ENCODE measurements at places on chromosomes 1 and 21.

DNA sequence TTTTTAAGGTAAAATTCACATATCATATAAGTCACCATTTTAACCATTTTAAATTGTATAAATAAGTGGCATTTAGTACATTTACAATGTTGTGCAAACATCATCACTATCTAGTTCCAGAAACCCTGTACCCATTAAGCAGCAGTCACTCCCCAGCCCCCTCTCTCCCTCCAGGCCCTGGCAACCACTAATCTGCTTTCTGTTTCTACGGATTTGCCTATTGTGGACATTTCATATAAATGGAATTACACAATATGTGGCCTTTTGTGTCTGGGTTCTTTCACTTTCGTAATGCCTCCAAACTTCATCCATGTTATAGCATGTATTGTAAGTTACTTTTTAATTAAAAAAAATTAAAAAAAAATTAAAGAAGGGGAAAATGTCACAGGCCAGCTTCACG, 58.0 kb upstream of the RAB3GAP2 start:
- no peak for DNase-seq

- no peak for DNase-seq
Observed at GRCh38 chr1:81032374-81032773, 768.4 kb upstream of the ADGRL2 start.

DNA sequence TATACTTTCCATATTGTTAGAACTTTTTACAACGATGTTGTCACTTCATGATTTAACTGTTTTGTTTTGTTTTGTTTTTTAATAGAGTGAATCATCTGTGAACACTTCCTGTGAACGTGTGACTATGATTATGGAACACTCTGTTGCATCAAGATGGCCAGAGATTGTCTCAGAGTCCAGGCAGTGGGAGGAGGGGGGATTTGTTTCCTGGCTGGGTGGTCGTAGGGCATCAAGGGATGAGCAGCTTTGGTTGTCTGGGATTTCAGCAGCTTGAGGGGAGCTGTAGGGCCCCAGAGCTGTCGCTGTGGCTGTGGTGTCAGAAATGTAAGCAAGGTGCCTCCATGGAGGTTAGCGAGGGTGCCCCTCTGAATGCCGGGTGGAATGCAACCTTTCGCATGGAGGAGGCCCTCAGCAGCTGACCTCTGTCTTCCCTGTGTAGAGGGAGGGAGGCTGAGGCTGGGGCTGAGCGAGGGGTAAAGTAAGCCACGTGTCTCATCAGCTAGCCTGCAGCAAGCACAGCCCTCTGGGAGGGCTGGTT, 21.4 kb downstream of the NEK2 start:
- DNase-seq = no peak

- peak; percentile 38 for DNase-seq
Observed at GRCh38 chr1:240190881-240191401, 99.3 kb downstream of the FMN2 start.

- no peak for DNase-seq
Observed at GRCh38 chr1:2973601-2974593, 47.4 kb upstream of the ACTRT2 start.

DNA sequence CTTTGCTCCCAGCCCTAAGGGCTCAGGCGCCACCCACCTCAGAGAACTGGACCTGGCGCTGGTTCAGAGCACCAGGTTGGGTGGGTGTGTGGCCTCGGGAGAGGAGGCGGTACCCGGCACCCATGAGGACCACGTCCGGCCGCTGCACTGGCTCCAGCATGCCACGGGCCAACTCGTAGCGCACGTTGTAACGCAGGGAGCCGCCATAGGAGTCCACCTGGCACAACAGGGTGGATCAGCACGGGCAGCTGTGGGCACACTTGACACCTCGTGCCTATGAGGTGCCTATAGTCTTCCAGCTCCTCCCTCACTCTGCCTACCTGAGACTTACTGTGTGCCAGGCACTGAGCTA, 56.5 kb downstream of the HSPG2 start:
- DNase-seq = no peak

DNA sequence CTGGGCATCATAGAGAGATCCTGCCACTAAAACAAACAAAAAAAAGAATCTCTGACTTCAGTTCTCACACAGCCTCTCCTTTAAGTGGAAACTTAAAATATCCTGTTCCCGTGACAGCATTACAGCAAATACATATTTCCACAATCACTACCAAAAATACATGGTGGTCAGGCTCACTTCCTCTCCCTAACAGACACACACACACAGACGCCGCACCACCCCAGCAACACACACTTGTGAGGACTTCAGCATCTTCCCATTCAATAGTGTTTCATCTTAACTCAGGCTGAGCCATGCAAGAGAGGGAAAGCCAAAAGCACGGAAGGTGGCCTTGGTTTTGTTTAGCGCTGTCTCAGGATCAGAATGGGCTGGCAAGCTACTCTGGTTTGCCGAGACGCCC, 21.9 kb downstream of the KIAA1614 start:
- DNase-seq = no peak

- no peak for DNase-seq
Observed at GRCh38 chr21:14097881-14098499, 112.8 kb downstream of the LIPI start.

DNA sequence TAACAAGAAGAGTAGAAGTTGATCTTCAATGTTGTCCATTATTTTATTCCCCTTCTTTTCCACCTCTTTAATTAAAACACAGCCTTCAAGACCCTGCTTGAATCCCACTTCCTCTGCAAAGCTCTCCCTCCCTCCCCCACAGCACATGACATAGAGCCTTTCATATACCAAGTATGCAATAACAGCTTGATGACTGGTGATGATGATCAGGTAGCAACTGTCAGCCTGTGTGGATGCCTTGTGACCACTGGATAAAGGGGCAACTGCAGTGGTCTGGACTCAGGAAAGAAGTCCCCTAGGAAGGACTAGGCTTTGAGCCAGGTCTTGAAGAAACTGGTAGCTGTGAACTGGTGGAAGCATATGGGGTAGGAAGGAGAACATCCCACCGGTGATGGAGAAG, 53.8 kb upstream of the PRDX6 start:
- DNase-seq = no peak

GRCh38 chr1:179079113-179079761, 2.6 kb upstream of the TOR3A start:
- peak; percentile 62 for DNase-seq

- DNase-seq = peak; percentile 63
Observed at GRCh38 chr1:205913451-205914154, 29.7 kb downstream of the SLC26A9 start.

- no peak for DNase-seq
Observed at GRCh38 chr1:157311730-157312081, 173.5 kb upstream of the ETV3 start.

GRCh38 chr1:6601049-6601922, 1.4 kb downstream of the KLHL21 start:
- peak; percentile 54 for DNase-seq

GRCh38 chr1:203649999-203650836, 23.6 kb downstream of the ATP2B4 start:
- no peak for DNase-seq

DNA sequence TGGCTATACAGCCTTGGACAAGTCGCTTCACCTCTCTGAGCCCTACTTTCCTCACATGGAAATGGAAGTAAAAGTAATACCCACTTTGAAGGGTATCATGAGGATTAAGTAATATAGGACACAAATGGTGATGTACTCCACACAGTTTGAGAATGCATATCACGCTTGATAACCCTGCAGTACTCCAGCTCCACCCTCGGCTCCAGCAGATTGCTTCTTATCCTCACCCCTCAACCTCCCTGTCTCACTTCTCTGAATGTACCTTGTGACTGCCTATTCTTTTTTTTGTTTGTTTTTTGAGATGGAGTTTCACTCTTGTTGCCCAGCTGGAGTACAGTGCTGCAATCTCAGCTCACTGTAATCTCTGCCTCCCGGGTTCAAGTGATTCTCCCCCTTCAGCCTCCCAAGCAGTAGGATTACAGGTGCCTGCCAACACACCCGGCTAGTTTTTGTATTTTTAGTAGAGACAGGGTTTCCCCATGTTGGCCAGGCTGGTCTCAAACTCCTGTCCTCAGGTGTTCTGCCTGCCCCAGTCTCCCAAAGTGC, 55.5 kb downstream of the LDLRAD2 start:
- no peak for DNase-seq

DNA sequence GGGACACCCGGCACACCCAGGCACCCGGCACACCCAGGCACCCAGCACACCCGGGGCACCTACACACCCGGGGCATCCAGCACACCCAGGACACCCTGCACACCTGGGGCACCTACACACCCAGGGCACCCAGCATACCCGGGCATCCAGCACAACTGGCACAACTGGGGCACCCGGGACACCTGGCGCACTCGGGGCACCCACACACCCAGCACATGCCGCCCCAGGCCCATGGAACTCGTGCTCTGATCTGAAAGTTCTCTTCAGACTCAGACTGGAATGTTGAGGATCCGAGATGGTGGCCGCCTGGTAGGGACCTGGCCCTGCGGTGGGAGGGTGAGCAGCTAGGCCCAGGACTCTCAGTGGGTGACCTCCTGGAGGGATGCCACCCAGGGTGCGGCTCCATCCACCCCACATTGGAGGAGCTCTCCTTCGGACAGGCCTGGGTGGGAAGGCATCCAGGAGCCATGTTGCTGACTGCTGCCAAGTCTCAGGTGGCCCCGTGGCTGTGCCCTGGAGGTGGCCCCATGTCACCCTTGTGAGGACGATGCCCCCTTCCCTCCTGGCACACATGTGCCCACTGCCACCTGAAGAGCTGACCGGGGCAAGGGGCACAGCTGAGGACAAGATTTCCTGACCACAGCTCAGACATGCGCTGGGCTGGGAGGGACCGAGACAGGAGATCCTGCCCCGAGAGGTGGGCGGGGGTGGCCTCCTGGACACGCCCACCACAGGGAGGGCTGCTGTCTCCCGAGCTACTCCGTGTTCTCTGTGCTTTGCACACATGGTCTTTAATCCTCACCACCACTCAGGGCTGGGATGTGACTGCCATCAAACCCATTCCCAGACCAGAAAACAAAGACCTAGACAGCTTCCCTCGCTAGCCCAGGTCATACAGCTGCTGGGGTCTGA, 37.0 kb downstream of the UBE2G2 start:
- DNase-seq = no peak

GRCh38 chr21:26532208-26532607, 40.9 kb downstream of the CYYR1 start:
- DNase-seq = no peak

DNA sequence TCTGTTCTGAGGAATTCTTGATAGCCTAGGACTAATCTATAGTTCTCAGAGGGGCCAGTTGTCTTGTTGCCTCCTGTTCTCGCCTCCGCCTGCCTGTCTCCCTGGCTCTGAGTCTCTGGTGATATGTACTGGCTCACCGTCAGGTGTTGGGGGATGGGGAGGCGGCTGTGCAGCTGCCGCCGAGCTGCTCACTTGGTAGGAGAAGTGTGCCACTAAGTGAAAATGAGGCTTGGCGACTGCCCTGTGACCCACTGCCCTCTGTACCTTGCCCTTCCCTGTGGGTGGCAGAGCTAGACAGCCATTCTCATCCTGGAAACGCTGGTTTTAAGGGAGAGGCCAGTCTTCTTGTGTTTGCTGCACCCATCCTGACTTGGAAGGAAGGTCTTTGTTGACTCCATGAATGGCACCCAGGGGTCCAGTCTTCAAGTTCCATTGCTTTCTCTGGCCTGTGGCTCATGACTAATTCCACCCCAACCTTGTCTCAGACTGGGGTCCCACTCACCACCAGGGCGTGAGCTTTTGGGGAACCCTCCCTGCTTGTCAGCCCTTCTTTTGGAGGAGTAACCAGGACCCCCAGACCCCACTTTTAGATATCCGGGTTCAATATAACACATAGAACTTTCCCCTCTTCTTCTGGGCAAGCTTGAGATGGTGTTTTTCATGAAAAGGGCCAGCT, 120.6 kb downstream of the CACNA1E start:
- DNase-seq = no peak

GRCh38 chr1:89670163-89670562, 37.2 kb downstream of the LRRC8C start:
- DNase-seq = no peak

GRCh38 chr1:227766653-227767277, 31.5 kb downstream of the SNAP47 start:
- no peak for DNase-seq

GRCh38 chr1:243842978-243843511, 7.0 kb downstream of the AKT3 start:
- no peak for DNase-seq

GRCh38 chr1:212689758-212690529, 9.7 kb downstream of the BATF3 start:
- no peak for DNase-seq

- DNase-seq = peak; percentile 37
Observed at GRCh38 chr1:169890761-169891538, 2.7 kb downstream of the SCYL3 start.
